ENCODE measurements at places on chromosomes 4 and X.

DNA sequence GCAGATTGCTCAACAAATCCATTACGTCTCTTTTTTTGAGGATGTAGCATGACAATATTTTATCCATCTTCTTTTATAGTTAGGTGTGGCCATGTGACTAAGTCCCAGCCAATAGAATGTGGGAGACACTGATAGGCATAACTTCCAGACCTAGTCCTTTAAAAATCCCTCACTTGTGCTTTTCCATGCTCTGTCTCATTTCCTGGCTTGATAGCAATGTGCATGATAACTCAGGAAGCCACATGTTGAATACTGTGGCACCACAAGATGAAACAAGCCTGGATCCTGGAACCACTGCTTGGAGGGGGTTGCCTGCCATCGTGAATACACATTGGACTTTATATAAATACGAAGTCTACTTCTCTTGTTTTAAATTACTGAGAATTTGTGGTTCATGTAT, 184.0 kb upstream of the NEIL3 start:
- no peak for DNase-seq

DNA sequence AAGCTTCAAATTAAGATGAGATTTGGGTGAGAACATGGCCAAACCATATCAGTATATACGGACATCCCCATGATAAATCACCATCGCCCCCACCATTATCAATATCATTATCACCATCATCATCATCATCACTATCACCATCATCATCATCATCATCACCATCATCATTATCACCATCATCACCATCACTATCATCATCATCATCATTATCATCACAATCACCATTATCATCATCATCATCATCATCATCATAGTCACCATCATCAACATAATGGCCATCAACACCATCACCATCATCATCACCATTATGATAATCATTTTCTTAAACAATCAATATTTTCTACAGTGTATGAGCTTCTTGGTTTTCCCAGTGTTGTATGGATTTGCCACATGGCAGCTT, 360.9 kb downstream of the NLGN4X start:
- no peak for DNase-seq

GRCh38 chr4:137656661-137657060, 124.4 kb upstream of the PCDH18 start:
- no peak for DNase-seq

DNA sequence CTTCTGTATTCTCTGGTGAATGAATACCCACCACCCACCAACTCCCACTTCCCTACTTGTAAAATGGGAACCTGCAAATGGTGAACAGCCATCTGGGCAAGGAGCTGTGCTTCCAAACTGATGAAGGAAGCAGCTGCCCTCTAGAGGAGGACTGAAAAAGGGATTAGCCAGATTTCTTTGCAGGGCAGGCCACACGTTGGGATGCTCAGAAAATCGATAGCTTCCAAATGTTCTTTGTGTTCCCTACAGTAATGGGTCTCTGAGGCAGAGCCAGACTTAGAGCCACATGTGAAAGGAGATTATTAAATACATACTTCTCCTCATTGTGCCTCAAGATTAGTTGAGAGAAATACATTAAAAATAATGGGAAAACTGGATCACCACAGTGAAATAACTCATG, 39.3 kb upstream of the LPAR4 start:
- no peak for DNase-seq

DNA sequence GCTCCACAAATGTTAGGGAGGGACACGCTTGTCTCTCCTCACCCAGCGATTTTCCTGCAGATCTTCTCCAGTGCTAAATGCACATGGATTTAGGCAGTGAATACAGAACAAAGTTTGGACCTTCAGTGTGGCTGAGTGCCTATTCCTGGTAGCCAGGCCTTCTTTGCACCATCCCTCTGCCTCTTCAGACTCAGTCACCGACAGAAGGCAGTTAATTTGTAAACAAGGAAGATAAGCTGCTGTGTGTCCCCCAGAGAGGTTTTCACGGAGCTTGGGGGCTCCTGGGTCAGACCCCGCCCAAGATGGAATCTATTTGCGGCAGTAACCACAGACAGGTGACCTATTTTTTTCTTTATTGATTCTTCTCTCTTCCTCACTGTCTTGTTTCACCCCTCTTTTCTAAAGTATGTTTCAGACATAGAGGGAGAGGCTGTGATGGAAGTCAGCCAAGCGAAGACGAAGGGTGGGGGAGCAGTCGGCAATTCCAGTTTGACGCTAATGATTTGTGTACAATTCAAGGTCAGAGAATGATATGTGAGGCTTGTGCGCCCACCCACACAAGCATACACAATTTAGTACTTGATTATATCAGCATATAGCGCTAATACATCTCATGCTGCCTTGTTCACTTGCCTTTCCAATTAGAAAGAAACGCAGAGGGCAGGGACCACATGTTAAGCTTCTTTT, 200.8 kb downstream of the MGST2 start:
- DNase-seq = no peak

- no peak for DNase-seq
Observed at GRCh38 chrX:106284431-106285025, 116.4 kb downstream of the PWWP3B start.

GRCh38 chr4:182894681-182895275, 22.4 kb downstream of the DCTD start:
- no peak for DNase-seq

DNA sequence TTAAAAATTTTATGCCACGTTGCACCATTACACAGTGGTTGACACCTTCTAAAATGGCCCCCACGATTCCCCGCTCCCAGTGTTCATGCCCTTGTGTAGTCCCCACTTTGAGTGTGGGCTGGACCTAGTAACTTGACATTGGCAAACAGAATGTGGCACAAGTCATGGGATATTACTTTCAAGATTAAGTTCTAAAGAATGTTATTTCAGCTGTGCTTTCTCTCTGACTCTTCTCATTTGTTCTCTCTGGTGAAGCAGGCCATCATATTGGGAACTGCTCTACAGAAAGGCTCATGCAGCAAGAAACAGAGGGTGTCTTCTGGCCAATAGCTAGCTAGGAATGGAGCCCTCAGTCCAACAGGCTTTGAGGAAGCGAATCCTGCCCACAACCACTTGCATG, 67.1 kb downstream of the ATXN3L start:
- no peak for DNase-seq

DNA sequence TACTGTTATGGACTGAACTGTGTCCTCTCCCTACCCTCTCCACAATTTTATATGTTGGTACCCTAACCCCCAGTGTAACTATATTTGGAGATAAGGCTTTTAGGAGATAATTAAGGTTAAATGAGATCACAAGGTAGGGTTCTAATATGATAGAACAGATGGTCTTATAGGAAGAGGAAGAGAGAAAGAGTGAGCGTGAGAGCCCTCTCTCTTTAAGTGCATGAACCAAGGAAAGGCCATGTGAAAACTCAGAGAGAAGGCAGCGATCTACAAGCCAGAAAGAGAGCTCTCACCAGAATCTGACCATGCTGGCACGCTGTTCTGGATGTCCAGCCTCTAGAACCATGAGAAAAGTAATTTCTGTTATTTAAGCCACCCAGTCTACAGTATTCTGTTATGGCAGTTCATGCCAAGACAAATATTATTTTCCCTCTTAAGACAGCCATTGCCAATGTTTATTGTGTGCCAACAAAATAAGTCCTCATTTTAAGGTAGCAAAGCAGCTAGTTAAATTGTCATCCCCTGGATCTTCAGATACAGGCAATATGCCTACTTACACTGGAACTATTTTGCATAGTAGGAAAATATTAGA, 336.2 kb downstream of the MID1IP1 start:
- DNase-seq = no peak

- no peak for DNase-seq
Observed at GRCh38 chrX:116694046-116694445, 231.3 kb upstream of the CT83 start.

GRCh38 chr4:2961811-2962441, 1.3 kb downstream of the NOP14 start:
- no peak for DNase-seq

DNA sequence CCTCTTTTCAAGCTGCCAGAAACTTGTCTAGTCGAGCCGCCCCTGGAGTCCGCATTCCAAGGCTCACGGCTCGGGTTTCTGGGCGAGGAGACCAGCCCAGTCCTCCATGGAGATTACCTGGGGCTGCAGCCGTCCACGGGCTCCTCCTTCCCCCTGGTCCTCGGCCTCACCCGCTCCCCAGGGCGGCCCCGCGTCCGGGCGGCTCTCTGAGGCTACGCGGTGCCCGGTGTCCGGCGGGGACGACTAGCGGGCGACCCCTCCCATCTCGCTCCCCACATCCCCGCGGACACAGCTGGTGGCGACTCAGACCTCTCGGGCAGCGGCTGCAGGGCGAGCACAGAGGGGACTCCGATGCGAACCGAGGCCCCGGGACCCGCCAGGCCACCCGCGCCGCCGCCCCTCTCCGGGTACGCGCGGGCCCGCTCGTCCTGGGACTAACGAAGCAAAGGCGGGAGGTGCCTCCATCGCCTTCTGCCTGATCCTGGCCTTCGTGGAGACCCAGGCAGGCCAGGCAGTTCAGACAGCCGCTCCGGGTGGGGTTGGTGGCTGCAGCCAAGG, 159.4 kb downstream of the TRAM1L1 start:
- DNase-seq = no peak

- no peak for DNase-seq
Observed at GRCh38 chr4:155974996-155975395, 21.3 kb upstream of the CTSO start.

DNA sequence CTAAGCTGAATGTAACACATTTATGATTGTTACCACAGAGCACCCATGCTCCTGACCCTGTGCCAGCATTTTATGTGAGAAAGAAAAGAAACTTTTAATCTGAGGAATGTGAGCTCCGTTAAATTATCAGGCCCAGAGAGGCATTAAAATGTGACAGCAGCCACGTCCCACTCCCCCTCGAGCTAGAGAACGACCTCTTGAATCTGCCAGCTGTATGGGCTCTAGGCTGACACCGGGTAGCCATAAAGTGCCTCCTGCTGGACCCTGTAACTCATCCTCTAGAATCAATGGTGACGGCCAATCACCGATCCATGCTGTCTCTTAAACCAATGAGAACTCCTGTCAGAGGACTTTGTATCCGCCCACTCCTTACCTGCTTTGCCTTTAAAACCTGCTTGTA, 110.2 kb upstream of the ADRA2C start:
- DNase-seq = no peak

- no peak for DNase-seq
Observed at GRCh38 chr4:153465615-153466080, 512 bp upstream of the TMEM131L start.

GRCh38 chrX:136115126-136115903, 32.0 kb upstream of the FHL1 start:
- no peak for DNase-seq

DNA sequence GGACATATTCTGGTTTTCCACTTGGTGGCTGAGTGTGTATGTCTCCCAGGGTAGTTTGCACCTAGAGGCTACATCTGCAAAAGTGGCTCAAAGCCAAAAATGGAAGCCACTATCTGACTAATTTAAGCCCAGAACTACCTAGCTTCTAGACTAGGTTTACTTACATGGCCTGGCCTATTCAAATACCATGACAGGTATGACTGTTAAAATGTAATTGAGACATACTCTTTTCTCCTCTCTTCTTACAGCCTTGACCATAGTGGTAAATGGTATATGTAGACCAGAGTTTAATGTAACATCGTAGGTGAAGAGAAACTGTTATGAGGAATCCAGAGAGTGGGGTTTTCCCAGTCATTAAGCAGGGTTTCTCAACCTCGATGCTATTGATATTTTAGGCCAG, 2.6 kb upstream of the TRPC5 start:
- no peak for DNase-seq

DNA sequence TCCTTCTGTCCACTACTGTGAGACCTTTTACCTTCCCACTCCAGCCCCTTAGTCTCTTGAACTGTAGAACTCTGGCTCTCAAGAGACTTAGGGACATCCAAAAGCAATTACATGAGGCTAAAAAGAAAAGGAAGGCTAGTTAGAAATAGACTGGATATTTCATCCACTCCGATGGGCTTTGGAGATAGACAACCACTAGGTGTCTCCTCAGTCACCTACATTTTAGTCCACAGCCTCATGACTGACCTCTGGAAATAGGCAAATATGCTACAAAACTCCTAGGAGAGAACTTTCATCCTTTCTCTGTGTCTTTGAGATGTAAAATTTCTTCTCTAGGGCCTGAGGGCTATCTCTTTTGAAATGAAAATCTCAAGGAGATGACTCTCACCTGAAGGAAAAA, 45.1 kb upstream of the LAMP2 start:
- DNase-seq = no peak

- no peak for DNase-seq
Observed at GRCh38 chrX:130253916-130254315, 14.8 kb downstream of the ZNF280C start.

DNA sequence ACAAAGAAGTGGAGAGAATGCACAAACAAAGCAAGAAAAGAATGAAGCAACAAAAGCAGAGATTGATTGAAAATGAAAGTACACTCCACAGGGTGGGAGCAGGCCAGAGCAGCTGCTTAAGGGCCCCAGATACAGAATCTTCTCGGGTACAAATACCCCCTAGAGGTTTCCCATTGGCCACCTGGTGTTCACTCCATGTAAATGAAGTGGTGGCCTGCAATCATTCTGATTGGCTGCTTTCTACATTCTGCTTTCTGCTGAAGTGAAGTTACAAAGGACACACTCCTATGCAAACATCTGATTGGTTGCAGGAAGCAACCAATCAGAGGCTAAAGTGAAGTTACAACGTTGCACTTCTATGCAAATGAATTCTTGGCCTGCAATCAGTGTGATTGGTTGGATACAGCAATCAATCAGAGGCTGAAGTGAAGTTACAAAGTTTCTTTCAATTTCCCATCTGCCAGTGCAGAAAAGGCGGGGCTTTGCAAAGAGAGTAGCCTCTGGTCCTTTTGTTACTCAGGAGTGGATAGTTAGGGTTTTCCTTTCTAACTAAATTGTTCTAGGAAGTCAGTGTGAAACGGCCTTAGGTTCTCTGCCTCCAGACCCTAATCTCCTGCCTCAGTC, 19.0 kb upstream of the GPC4 start:
- DNase-seq = no peak

GRCh38 chr4:36285784-36286480, 4.5 kb downstream of the DTHD1 start:
- peak; percentile 20 for DNase-seq

GRCh38 chr4:146049802-146050201, 111.2 kb upstream of the ZNF827 start:
- no peak for DNase-seq

- DNase-seq = no peak
Observed at GRCh38 chr4:87382116-87382515, 8.9 kb downstream of the HSD17B11 start.

DNA sequence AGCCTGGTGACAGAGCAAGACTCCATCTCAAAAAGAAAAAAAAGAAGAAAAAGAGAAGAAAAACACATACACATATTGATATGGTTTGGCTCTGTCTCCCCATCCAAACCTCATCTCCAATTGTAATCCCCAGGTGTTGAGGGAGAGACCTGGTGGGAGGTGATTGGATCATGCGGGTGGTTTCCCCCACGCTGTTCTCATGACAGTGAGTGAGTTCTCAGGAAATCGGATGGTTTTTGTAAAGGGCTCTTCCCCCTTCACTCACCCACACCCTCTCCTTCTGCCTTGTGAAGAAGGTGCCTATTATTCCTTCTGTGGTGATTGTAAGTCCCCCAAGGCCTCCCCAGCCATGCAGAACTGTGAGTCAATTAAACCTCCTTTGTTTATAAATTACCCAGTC, 68.4 kb downstream of the LDB2 start:
- no peak for DNase-seq

Data from activated CD8-positive, alpha-beta memory T cell treated with anti-CD3 and anti-CD28 coated beads for 48 hours (primary cell).